ENCODE measurements at places on chromosomes 2 and 18. TPM values are rescaled to one million over a fixed set of nuclear protein-coding genes. Genes with fewer than 3 reads are reported as not detected.

Gene KIF1A
- 358 TPM for total RNA-seq

Gene CHRNG
- total RNA-seq, result not detected

Gene HDLBP
- total RNA-seq, result 243 TPM

Gene FAP
- total RNA-seq, result 2.3 TPM

Gene OR6B2
- not detected for total RNA-seq

Gene CPO
- total RNA-seq, result not detected

Gene AOX1
- 2.1 TPM for total RNA-seq

Gene CERKL
- 6.2 TPM for total RNA-seq

Gene PROC
- 0.92 TPM for total RNA-seq

Gene ANKRD30B
- 3.9 TPM for total RNA-seq

Gene LANCL1
- total RNA-seq, result 75.4 TPM

Gene TRMT61B
- total RNA-seq, result 25.6 TPM

Gene CD226
- total RNA-seq, result 1.8 TPM

Gene GPBAR1
- total RNA-seq, result not detected

Gene IGFBP2
- 98.7 TPM for total RNA-seq

Gene MAP3K19
- 9.5 TPM for total RNA-seq

Gene NEU4
- 0.92 TPM for total RNA-seq

Gene DLX1
- total RNA-seq, result 30.9 TPM

Gene KCNF1
- 19.6 TPM for total RNA-seq

Gene VWC2L
- 30.0 TPM for total RNA-seq

Gene ELOA2
- total RNA-seq, result not detected

Gene DQX1
- total RNA-seq, result not detected

Gene RAB11FIP5
- total RNA-seq, result 9.2 TPM

Gene NXPH2
- total RNA-seq, result 19.4 TPM

Gene IL1R1
- total RNA-seq, result 0.46 TPM

Gene ZSWIM2
- total RNA-seq, result 0.23 TPM

Gene NDC80
- 14.3 TPM for total RNA-seq

Gene ASB18
- total RNA-seq, result 1.6 TPM

Gene LYPD1
- 77.0 TPM for total RNA-seq

Gene TOGARAM2
- 2.3 TPM for total RNA-seq

Gene BMP10
- not detected for total RNA-seq

Gene MBD5
- 46.6 TPM for total RNA-seq

Gene TANC1
- 16.6 TPM for total RNA-seq

Gene MC4R
- total RNA-seq, result 14.8 TPM

Gene AQP12A
- not detected for total RNA-seq

Gene MALL
- total RNA-seq, result 2.5 TPM

Gene ARHGAP15
- 3.2 TPM for total RNA-seq

Gene AKAIN1
- not detected for total RNA-seq

Gene CDH20
- 20.8 TPM for total RNA-seq

Gene MPP4
- total RNA-seq, result 0.23 TPM

Gene C2orf74
- 12.0 TPM for total RNA-seq

Gene MERTK
- total RNA-seq, result 9.7 TPM

Gene GPN1
- 36.0 TPM for total RNA-seq

Gene VIT
- 0.23 TPM for total RNA-seq

Gene ZNF396
- total RNA-seq, result 5.8 TPM

Gene MFSD2B
- 0.92 TPM for total RNA-seq

Gene SPIRE1
- total RNA-seq, result 69.0 TPM

Gene NEB
- 3.2 TPM for total RNA-seq

Gene ANKAR
- total RNA-seq, result 42.7 TPM

Gene SGO2
- total RNA-seq, result 9.5 TPM

All from diencephalon (tissue), 1 donor.